ENCODE measurements at places on chromosomes 6 and 20.
A peak's percentile ranks its signal among the peaks of the same experiment; 100 is the strongest.

- DNase-seq: no peak
Measured at GRCh38 chr20:24017458-24017755, 28.8 kb upstream of the GGTLC1 start.

DNA sequence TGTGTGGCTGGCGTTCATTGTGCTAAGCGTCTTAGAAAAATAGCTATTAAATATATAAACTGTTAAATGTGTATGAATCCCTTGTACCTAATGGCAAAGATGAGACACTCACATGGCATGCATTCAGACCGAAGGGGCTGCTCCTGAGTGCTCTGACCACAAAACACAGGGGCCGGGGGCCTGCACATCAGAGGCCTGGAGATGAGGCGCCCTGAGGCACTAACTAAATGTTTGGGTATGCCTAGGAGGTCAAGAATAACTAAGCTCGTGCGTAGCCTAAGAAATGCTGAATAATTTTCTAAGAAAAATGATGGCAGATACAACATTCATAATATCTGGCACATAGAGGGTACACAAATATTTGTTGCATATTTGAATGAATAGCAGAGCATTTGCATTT is 92.5 kb downstream of the PSMB1 start:
- no peak for DNase-seq

DNA sequence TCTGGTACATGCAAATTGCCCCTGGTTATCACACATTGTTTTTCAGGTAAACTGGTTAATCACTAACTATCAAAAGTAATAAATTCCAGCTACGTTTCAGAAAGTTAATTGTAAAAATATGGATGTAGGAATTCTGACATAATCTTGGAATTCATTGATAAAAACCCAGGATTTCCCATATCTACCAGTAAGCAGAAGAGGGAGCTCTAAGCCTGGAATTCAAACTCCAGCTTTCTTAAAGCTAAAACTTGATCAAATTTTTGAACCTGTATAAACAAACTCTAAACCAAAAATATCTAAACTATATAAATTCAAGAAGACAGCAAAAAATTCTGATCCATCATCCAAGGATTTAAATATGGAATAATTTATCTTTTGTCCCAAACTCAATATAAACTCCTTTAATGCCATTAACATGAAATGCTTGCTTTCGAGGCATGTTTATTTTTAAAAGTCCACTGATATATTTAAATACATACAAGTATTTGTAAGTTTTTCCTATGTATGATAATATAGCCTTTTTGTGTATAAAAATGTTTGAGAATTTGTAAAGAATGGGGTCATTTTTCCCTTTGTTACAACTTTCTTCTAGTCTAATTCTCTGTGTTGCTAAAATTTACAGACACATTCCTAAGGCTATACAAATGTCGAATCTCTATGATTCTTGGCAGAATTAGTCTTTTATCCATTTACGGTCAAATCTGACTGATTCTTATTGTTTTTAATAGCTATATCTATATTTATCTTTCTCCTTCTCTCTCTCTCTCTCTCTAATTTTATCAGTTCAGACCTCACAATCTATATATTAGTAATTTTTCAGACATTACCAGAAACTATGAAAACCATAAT is 91.4 kb upstream of the RNF217 start:
- DNase-seq: peak; percentile 39

GRCh38 chr6:41258196-41258493 is 28.3 kb downstream of the TREM1 start:
- no peak for DNase-seq

GRCh38 chr6:126091466-126091865 is 105.1 kb downstream of the TRMT11 start:
- DNase-seq: no peak

- DNase-seq: no peak
Measured at GRCh38 chr20:4932061-4932460, 69.2 kb downstream of the SLC23A2 start.

Measured in kidney glomerular epithelial cell (primary cell).